ENCODE measurements at places on chromosomes 1 and 21.

DNA sequence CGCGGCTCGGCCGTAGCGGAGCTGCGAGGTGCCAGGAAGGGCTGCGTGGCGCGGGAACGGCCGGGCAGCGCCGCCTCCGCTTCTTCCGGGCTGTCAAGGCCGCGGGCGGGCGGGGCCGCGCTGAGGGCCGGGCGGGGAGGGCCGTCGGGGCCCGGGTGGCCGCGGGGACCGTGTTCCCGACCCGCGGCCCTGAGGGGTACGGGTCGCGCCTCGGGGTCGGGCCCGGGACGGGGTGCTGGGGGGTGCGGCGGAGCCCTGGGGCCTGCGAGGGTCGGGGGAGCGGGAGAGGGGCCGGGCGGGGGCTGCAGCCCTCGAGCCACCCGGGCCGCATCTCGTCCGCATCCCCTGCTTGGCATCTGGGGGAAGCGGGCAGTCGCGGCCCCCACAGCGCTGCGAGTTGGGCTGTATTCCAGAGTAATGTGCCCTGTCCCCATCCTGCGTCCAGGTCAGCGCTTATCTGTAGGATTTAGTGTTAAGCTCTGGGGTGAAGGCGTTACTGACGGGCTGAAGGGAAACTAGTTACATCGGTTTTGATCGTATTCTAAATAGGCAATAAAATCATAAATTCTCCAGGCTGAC, 379 bp downstream of the RER1 start:
- DNase-seq: no peak

- DNase-seq: no peak
These were observed 1.5 kb downstream of the F13B start for GRCh38 chr1:197065559-197065958.

- DNase-seq: no peak
These were observed 561.1 kb upstream of the ZRANB2 start for GRCh38 chr1:71641903-71642302.

DNA sequence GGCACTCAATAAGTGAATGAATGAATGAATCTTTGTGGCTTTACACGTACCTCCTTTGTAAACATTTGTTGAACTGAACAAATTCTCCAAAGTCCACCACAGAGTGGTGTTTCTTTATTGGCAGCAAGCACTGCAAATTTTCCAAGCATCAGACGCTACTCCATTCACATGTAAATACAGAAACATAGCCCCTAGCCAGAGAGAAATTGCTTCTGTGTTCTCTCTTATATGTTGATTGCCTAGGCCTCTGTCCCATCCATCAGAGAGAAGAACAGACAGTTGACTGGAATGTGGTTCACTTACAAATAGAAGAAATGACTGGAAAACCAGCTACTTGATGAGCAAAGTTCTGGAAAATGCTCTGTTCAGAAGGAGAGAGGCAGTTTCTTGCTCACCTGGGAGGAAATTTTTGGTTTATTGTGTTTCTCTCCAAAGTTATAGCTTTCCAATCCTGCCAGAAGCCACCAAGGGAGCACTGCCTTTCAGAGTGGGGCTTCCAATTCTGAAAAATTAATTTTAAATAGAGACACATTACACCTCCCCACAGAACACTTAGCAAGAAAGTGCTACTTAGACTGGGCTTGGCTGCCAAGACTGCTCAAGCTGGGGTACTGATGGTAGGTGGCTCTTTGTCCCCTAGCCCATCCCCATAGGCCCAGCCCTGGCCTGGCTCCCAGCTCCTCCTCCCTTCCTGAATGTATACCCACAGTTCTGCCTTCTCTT, 18.1 kb upstream of the KIRREL1 start:
- DNase-seq: no peak

DNA sequence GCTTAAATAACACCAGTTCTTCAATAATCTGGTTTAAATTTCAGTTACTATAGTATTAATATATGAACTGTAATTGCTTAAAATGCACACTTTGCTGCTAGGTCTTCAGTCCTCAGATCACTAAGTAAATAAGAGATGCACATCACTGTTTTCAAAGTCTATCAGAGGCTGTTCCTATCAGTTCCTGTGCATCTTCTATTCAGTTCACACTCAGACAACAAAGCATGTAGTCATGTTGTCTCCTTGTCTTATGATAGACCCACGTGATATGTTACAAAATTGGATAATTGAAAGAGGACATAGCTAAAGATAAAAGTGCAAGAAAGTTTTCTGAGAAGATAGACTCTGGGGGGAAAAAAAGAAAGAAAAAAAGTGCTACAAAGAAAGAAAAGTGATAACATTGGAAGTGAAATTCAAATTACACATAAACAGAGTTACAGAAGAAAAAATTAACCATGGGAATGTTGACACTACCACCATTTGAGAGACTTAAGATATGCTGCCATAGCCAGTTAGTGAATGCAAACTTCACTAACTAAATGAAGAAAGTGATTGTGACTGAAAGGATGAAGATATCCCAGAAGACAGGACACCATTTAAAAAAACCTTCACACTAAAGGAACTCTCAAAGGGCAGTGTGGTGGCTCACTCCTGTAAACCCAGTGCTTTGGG, 33.9 kb upstream of the TSNAX start:
- no peak for DNase-seq

DNA sequence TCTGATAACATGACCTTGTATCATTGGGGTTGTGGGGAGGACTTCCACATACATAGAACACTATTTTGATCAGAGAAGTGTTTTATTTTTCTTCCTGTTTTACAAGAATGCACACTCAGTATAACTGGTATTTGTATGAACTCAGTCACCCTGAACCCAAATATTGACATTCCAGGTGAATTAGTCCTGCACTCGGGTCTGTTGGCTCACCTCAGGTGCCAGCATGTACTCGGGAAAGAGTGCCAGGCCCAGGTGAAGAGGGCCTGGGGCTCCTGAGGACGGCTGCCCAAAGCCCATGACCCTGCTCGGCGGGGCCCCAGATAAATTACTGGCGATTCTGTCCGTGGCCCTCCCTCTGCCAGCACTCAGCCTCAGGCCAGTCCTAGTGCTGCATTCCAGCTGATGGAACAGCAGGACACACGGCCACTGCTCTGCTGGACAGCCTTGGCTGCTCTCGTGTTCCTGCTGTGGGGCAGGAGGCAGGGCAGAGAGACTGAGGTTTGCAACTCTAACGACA, 75.4 kb upstream of the TMPRSS2 start:
- no peak for DNase-seq

- no peak for DNase-seq
These were observed 179.6 kb upstream of the ESRRG start for GRCh38 chr1:216902669-216903381.

DNA sequence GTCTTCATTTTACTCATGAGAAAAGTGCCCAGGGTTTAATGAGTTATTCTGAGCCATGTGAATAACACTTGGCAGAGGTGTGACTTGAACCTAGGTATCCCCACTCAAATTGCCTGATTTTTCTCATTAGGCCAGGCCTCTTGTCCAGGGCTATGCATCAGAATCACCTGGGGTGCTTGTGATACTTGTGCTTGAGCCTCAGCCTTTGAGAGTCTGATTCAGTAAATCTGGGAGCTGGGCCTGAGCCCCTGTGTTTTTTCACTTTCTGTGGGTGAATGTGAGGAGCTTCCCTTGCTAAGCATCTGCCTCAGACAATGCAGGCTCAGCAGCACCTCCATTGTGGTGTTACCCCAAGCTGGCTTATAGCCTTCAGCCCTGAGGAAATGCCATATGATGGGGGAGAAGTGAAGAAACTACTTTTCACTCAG, 127.1 kb downstream of the S1PR1 start:
- no peak for DNase-seq

- DNase-seq: no peak
These were observed 10.1 kb downstream of the RBP7 start for GRCh38 chr1:10007169-10007568.

- DNase-seq: no peak
These were observed 24.7 kb downstream of the RPS6KC1 start for GRCh38 chr1:213075725-213076124.

DNA sequence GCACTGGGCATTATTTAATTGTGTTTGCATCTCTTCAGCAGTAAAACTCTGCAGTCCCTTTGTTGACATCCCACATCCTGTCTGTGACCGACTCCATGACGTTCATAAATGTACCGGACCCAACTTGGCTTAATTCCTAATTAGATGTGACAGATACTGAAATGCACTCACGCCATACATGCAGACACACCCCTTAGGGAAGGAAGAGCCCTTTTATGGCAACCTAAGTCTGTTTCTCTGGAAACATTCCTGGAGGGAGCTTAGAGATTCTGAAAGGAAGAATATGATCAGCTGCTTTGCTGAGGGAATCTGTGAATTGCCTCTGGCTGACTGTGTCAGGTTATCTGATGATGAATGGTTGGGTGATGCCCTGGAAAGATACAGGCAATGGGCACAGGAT, 33.4 kb downstream of the ADAMTS5 start:
- no peak for DNase-seq

- DNase-seq: no peak
These were observed 14.0 kb upstream of the LHX4 start for GRCh38 chr1:180215856-180216625.

DNA sequence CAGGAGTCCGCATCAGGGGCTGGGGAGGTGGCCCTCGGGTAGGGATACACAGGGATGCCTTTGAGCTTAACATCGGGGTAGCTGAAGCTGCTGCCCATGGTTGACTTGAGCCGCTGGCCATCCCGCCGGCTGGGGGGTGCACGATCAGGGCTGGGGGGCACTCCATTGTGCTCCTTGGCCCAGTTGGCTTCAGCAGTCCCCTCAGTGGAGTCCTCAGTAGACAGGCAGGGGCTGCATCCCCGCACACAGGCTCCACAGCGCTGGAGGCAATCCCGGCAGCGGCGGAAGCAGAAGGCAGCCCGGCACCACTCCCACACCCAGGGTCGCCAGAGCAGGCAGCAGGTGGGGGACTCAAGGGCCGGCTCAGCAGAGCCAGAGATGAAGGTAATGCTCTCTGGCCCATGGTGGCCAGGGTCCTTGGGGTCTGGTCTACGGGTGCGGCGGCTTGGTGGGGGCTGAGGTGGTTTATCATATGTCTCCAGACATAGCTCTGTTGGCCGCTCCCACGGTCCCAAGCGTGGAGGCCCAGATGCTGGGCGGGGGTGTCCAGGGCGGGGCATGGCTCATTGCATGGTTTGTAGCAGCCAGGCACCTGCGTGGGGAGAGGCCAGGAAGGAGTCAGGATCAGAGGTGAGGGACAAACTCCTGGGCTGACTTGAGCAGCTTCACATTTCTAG, 8.3 kb downstream of the KDF1 start:
- DNase-seq: no peak

- no peak for DNase-seq
These were observed 1192.7 kb downstream of the KCNT2 start for GRCh38 chr1:195415584-195415983.

DNA sequence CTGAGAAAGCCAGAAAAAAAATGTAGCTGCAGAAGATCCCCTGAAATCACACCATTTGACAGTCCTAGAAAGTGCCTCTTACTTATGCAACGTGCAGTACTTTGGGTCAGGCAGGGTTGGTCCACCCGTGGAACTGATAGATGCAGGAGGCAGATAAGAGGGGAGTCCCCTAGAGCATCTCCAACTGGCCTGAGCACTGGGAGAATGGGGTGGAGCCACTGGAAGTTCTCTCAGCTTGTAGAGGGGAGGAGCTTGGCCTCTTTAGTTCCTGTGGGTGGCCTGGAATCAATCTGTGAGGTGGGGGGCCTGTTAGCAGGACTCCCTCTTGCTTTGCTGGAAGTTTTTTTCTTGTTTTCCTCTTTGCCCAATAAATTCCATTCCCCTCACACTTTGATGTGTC, 335.7 kb upstream of the NCAM2 start:
- no peak for DNase-seq

GRCh38 chr1:84653130-84653677, 37.1 kb downstream of the SSX2IP start:
- no peak for DNase-seq

- DNase-seq: no peak
These were observed 27.0 kb upstream of the IGSF3 start for GRCh38 chr1:116694524-116694923.

DNA sequence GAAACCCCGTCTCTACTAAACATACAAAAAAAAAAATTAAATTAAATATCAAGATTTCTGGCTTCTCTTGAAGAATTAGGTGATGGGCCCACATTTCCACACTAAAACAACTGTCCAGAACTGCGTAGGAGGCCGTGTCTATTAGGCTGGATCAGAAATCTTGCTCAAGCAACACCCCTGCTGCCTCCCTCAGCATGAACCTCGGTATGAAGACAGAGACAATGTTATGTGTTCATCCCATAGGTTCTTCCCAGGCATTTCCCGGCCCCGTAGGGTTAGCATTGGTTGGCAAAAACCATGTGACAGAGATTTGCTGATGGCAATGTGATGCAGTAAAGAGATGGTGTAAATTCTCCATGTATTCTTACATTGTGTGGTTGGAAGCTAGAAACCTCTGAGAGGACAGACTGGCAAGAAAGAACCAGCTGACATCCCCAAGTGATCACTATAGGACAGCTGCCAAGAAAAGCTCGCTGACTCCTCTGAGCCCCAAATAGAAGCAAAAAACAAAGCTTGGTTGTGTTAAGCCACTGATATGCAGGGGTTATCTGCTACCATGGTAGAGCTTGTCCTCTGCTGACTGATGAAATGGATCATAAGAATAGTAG, 34.5 kb downstream of the EBNA1BP2 start:
- no peak for DNase-seq

- no peak for DNase-seq
These were observed 11.7 kb downstream of the LHX9 start for GRCh38 chr1:197928849-197929336.

- DNase-seq: no peak
These were observed 244.6 kb downstream of the TOMM20 start for GRCh38 chr1:234884006-234884405.

DNA sequence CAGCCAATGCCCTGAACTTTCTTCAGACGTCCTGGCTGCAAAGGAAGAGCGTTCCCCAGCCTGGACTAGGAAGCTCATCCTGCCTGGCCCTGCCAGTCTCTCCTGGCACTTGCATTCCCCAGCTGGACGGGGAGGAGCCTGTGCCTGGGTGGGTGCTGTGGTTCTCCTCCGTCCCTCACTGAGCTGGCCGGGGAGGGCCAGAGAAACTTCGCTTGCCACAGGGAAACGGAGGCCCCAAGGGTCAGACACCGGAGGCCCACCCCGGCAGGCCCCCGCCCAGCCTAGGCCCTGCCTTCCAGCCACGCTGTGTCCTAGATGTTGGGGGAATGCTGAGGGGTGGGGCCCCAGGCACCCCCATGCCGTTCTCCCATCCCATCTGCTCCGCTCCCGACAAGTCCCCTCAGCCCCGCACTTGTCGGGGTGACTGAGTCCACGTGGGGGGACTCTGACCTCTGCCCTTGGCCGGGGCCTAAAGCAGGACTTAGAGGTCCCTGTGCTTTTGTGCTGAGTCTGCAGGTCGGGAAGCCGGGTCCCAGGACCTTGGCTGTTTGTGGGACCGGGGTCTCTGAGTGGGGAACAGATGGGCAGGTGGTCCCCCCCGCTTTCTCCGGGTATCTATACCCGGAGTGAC, 4.8 kb downstream of the FTCD start:
- DNase-seq: no peak

- peak; percentile 64 for DNase-seq
These were observed 17.0 kb upstream of the ITLN2 start for GRCh38 chr1:160971618-160972056.

- no peak for DNase-seq
These were observed 1.8 kb upstream of the KCNJ15 start for GRCh38 chr21:38254970-38255369.
